Esophagus (tissue), 2 donors: ENCODE measurements at places on chromosomes 12 and 14. TPM values are rescaled to one million over a fixed set of nuclear protein-coding genes. Genes with fewer than 3 reads are reported as not detected.

The STAB2 gene
- polyA plus RNA-seq = 0.02 TPM

The ESPL1 gene
- polyA plus RNA-seq = 43.8 TPM

The PROX2 gene
- not detected for polyA plus RNA-seq

The PRB2 gene
- not detected for polyA plus RNA-seq

The RNASE3 gene
- polyA plus RNA-seq = not detected

The VDR gene
- polyA plus RNA-seq = 10.8 TPM

The TAS2R30 gene
- polyA plus RNA-seq = 0.12 TPM

The PMCH gene
- not detected for polyA plus RNA-seq

The LRRC10 gene
- polyA plus RNA-seq = not detected
